Kasumi-1 (cell line): ENCODE measurements at places on chromosomes 4 and X.

DNA sequence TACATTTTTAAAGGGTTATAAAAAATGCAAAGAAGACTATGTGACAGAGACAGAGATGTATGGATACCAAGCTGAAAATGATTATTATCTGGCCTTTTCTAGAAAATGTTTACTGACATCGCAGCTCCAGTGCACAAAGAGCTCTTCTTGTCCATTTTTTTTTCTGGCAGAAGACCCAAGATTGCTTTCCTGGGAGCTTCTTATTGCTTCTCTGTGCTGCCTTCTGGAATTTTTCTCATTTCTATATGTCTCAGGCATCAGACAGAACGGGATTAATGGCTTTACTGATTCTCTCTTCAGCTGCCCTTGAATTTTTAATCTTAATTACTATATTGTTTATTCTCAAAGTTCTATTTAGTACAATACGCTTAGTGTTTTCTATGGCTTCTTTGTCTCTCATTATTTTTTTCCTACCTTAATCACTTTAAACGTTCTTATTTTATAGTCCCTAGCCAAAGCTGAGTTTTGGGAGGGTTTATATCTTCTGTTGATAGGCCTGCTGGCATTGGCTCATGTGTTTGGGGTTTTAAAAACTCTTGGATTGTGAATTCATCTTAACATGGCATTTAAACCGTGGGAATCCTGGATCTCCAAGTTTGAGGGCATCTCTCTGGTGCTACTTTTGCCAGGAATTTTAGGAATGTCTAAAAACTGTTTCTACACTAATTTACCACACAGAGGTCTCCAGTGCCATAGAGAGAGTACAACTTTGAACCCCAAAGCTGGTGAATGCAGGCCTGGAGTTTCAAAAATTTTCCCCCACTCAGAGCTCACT lies 138.9 kb upstream of the LNX1 start:
- no peak for DNase-seq

GRCh38 chr4:152663203-152664066 lies 16.4 kb downstream of the TMEM154 start:
- DNase-seq, result peak; percentile 87

DNA sequence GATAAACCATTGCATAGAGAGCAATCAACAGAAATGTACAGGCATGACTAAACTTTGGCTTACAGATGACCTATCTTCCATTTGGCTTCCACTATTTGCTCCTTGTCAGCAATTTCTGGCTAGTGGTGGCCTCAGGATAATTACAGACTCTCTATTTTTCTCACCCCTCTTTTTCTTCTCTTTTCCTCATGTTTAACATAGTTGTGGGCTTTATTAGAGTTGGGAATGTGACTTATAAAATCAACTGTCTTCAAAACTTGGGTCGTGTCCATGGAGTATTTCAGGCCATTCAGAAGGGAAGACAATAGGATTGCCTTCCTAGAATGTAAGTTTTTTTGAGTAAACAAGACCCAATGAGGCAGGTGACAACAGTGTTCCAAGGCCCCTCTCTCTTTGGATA lies 236.2 kb downstream of the FRAS1 start:
- no peak for DNase-seq

- DNase-seq, result no peak
Measured at GRCh38 chr4:26281881-26282280, 38.9 kb upstream of the RBPJ start.

- DNase-seq, result no peak
Measured at GRCh38 chrX:107861056-107861455, 35.4 kb downstream of the MID2 start.

DNA sequence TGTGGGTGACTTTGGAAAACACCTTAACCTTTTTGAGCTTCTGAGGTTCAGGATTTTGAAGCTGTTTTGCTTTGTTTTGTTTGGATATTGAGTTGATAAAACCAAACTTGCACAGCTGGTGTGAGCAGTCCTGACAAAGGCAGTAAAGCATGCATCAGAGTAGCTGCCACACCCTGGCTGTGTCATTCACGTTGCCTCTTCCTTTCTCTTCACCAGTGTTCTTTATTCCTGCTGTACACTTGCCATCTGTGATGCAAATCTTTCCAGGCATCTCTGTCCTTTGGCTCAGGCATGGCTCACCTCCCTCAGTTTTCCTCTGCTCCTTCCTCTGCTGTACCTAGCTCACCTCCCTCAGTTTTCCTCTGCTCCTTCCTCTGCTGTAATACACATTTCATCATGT lies 1850.2 kb upstream of the AGA start:
- no peak for DNase-seq

DNA sequence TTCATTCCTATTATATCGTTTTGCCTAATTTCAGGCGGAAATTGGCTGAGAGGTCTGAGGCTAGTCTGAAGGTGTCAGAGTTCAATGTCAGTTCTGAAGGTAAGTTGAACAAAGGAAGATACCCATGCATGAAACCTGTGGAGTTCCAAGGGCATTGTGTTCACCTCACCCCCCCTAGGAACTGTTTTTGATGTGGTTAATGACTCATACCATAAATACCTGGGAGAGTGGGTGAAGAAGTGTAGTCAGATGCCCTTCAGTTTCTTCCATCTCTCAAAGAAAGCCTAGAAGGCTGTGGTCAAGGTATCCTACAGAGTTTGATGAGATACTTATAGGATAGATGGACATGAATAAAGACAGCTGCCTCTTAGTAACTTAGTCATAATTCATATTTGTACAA lies 2.7 kb downstream of the UTP14A start:
- DNase-seq, result no peak

- DNase-seq, result no peak
Measured at GRCh38 chr4:159281771-159282170, 178.9 kb downstream of the RAPGEF2 start.

GRCh38 chr4:120466429-120466828 lies 399.8 kb upstream of the MAD2L1 start:
- DNase-seq, result no peak
